ENCODE measurements at places on chromosomes 7 and 10.

- no peak for DNase-seq
These were observed 135.5 kb upstream of the FRMD4A start for GRCh38 chr10:14466257-14466656.

- no peak for DNase-seq
These were observed 692 bp downstream of the CARD11 start for GRCh38 chr7:3042861-3043489.

GRCh38 chr7:25206765-25207164 lies 21.5 kb downstream of the NPVF start:
- DNase-seq: no peak

DNA sequence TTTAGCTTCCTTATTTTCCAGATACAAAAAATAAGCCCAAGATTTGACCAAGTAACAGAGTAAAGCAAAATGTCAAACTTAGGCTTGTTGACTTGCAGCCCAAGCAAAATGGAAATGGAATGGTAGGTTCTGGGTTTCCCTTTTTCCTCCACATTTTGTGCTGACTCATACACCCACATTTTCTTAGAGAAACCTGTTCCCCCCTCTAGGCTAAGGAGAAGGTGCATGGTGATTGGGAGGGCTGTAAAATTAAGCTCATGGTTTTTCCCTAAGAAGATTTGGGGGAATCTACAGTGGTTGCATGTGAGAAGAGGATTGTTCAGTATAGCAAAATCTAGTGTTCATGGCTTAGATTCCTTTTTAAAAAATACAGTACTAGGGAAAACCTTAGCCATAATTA lies 127.4 kb downstream of the ARL4A start:
- DNase-seq: no peak

DNA sequence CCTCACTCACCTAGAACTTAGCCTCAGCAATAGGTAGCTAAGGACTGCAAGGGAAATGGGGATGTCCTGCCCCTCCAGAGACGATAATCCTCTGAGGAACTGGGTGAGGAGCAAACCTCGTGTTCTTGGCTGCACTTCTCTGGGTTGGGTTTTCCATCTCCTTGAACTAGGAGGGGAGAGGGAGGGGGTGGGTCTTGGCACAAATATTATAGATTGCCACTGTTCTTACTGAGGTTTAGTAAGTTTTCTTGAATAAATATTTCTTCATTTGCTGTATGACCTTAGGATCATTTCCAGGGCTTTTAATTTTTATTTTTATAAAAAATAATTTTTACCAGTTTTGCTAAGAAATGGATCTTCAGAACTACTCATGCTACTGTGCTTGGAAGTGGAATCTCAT lies 406.7 kb upstream of the FZD8 start:
- no peak for DNase-seq
